ENCODE measurements at places on chromosomes 13 and 19. TPM values are rescaled to one million over a fixed set of nuclear protein-coding genes. Genes with fewer than 3 reads are reported as not detected.

KLK12 gene
- total RNA-seq = not detected

- no peak overlapping the region for H3K27ac ChIP-seq
- peaks cover 33% of the 10 kb centered on the region for H3K4me1 ChIP-seq
- peak overlapping the region; percentile 65 for H3K4me3 ChIP-seq
These were observed 579 bp downstream of the CPT1C start for GRCh38 chr19:49691243-49692146.

DNA sequence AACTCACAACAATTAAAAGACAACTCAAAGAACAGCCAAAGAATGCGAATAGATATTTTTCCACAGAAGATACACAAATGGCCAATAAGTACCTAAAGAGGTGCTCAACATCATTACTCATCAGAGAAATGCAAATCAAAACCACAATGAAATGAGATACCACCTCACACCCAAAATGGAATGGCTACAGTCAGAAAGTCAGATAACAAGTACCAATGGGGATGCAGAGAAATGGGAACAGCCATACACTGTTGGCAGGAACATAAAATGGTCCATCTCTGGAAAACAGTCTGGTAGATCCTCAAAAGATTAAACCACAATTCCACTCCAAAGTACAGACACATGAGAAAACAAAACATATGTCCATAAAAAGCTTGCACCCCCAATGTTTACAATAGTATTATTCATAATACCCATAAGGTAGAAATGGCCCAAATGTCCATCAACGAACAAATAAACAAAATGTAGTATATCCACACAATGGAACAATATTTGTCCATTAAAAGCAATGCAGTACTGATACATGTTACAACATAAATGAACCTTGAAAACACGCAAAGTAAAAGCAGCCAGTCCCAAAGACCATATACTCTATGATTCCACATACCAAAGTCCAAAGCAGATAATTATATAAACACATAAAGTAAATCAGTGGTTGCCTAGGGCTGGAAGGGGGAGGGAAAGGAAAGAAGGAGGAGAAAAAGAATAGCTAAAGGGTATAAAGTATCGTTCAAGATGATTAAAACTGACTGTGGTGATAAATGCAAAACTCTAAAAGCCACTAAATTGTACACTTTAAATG is 19.6 kb downstream of the USP12 start:
- no peaks in the 10 kb centered on the region for H3K27me3 ChIP-seq
- H3K4me3 ChIP-seq = no peak overlapping the region
- no peak for DNase-seq
- H3K4me1 ChIP-seq = peaks cover 34% of the 10 kb centered on the region
- no peak overlapping the region for H3K27ac ChIP-seq
- peaks cover 31% of the 10 kb centered on the region for H3K36me3 ChIP-seq

- peak; percentile 20 for DNase-seq
- H3K4me1 ChIP-seq = no peaks in the 10 kb centered on the region
- H3K36me3 ChIP-seq = no peaks in the 10 kb centered on the region
These were observed 19.9 kb downstream of the TINCR start for GRCh38 chr19:5547881-5548280.

- peaks cover 14% of the 10 kb centered on the region for H3K4me1 ChIP-seq
- peaks cover 27% of the 10 kb centered on the region for H3K27me3 ChIP-seq
- no peak for DNase-seq
- H3K36me3 ChIP-seq = no peaks in the 10 kb centered on the region
These were observed 142.3 kb downstream of the SOX1 start for GRCh38 chr13:112209266-112209665.

KLK2 gene
- total RNA-seq = 0.35 TPM

ZSCAN4 gene
- not detected for total RNA-seq

Measured in activated CD4-positive, alpha-beta memory T cell treated with anti-CD3 and anti-CD28 coated beads, Interleukin-2, amount 10 ng/mL, durations not matched to agents 7 days and 5 days (primary cell).